Eye (tissue), 1 donor: ENCODE measurements at places on chromosomes 11 and 22.

DNA sequence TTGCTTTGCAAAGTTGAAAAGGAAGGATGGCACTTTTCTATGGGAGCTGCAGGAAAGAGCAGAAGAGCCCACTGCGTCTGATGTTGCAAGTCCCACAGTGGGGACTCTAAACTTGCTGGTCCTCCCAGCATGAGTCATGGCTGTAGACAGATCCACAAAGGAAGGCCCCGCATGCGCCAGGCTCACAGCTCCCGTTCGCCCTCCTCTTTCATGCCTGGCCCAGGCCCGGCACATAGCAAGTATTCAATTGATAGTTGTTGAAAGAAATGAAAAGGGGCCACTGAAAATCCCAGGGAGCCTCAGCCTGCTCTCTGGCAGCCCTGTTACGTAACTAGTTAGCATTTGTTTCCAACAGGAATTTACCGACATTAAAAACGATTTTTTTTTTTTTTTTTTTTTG, 18.9 kb downstream of the AP1B1 start:
- peak; percentile 59 for DNase-seq

GRCh38 chr11:134689886-134690285, 277.8 kb upstream of the B3GAT1 start:
- DNase-seq, result no peak

GRCh38 chr22:42641801-42642413, 1.5 kb upstream of the ATP5MGL start:
- no peak for DNase-seq

- DNase-seq, result no peak
Observed at GRCh38 chr11:115792903-115793302, 288.7 kb upstream of the CADM1 start.

GRCh38 chr22:42719133-42719532, 1.5 kb downstream of the A4GALT start:
- DNase-seq, result no peak

DNA sequence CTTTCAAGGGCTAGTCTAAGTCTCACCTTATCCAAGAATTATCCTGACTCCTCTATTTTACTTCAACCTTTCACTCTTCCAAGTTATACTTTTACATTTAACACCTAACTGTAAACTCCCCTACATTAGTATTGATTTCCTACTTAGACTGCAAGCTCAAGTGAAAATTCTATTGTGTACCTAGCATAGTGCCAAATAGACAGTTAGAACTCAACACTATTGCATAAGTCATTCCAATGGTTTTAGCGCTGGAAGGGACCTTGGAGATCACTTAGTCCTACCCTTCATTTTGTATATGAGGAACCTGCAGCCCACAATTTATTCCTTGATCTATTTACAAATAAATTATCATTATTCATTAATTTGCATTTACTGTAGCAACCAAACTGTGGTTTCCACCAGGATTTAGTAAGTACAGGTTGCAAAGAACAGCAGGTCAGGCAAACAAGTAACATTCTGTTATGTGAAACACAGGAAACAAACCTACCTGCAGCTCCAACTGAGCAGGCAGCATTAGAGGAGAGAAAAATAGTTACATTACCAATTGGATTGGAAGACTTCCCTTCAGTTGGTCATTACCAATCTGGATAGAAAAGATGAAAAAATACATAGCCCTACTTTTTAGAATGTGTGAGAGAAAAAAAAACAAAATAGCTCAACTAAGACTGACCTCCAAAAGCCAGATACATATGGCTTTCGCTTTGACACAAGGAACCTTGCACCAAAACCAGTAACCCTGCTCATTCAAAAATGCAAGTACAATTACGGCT, 33.7 kb upstream of the NFRKB start:
- no peak for DNase-seq

- DNase-seq, result no peak
Observed at GRCh38 chr11:36090356-36091109, 146.7 kb downstream of the LDLRAD3 start.

- no peak for DNase-seq
Observed at GRCh38 chr11:119704849-119705248, 24.2 kb downstream of the NECTIN1 start.

GRCh38 chr22:38826386-38826785, 17.4 kb downstream of the NPTXR start:
- no peak for DNase-seq

DNA sequence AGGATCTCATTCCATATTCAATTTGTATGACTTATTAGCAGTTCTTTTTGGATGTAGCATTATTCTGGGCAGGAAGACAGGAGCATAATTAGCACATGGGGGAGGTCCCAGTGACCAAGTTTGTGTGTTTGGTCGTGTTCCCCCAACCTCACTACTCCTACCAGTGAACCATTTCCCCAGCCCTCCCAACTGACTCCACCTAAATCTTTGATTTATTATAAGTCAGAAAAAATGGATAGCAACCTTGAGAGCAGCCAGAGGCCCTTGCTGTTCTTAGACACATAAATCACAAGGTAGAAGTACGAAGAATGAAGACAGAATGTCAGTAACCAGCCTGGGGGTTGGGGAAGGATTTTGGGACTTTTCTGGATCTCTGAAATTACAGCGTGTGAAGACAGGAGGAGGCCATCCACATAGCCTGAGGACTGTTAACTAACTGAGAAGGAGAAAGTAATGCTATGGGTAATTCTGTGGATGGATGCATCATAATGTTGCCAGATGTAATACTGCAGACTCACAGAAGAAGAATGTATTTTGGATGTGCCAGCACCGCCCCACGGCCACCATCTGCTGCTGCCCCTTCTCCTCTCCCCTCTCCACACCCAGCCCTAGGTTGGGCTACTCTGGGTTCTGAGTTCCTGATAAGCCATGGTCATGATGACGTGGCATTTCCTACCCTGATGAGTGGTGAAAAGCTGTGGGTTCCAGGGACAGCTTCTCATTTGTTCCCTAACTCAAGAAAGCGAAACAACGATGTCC, 124.3 kb upstream of the TTC12 start:
- DNase-seq, result no peak

DNA sequence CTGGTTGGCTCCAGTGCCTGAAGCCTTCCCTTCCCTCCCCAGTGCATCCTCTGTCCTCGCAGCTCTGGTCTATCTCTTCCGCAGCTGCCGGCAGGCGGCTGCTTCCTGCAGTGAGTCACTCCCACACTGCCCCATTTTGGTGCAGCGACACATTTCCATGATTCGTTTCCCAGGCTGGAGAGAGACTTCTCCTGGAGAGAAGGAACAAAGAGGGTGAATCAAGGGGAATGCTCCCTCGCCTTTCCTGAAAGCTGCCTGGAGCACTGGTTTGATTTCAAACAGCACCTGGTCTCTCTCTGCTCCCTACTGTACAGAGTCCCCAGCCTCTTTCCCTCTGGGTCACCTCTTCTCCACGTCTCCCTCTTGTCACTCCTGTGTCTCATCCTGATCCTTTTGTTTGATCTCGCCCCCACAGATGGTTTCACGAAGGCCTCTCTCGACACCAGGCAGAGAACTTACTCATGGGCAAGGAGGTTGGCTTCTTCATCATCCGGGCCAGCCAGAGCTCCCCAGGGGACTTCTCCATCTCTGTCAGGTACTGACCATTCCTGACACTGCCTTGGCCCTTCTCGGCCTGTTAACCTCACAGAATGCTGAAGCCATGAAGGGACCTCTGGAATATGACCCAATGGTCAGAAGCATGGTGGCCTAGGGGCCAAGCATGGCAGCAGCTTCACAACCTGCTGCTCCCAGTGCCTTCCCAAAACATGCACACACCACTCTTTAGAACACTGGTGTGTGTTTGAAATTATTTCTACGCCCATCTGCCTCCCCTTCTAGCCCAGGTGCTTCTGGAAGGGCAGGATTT, at the start of gene TMA7B:
TSS of gene TMA7B (plus strand) at position 758 of the 808 bp plus-strand sequence. CDS start 3,978 bp downstream, outside the sequence.
- peak; percentile 52 for DNase-seq

DNA sequence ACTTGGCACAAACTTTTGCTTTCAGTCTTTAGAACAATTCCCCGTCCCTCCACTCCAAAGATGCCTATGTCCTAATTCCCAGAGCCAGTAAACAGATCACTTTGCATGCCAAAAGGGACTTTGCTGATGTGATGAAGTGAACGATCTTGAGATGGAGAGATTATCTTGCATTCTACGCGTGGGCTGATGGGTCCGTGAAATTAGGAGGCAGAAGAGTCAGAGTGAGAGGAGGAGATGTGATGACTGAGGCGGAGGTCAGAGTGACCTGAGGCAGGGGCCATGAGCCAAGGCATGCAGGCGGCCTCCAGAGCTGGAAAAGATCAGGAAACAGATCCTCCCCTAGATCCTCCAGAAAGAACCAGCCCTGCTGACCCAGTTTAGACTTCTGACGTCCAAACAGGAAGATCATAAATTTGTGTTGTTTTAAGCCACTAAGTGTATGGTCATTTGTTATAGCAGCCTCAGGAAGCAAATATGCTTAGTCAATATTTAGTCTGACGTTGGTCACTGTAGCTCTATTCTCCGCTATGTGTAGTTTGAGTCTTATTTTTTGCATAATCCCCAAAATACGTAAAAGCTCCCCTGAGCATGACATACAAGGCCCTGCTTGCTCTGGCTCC, 76.0 kb upstream of the TIMP3 start:
- no peak for DNase-seq

- no peak for DNase-seq
Observed at GRCh38 chr11:87423161-87423560, 385.4 kb downstream of the TMEM135 start.

DNA sequence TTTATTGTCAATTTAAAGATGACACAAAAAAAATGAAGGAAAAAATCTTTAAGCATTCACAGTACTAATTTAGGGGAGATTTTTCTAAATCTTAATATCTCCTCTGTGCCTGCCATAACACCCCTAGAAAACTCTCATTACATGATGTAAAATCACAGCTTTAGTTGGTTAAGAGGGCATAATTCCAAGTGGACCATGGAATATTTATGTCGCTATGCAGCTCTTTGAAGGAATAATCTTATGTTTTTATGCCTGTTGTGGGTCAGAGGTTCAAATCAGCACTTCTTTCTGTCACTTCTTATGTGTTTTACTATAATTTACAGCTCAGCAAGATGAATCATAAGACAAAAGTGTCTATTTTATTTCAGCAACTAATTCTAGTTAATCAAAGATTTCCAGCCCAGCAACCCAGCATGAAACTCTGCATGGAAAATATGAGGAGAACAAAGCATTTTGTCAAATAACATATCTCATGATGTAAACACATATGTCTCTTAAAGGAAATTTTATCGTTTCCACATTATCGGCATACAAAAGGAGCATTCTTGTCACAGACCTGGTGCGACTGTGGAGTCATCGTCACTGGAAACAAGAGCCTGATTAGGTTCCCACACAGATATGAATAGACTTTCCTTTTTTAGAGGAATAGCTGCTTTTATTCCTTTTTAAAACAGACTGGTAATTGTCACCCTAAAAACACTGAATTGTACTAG, 274.8 kb downstream of the SOX6 start:
- DNase-seq, result peak; percentile 27

GRCh38 chr11:12077535-12078280, 32.7 kb upstream of the MICAL2 start:
- no peak for DNase-seq

DNA sequence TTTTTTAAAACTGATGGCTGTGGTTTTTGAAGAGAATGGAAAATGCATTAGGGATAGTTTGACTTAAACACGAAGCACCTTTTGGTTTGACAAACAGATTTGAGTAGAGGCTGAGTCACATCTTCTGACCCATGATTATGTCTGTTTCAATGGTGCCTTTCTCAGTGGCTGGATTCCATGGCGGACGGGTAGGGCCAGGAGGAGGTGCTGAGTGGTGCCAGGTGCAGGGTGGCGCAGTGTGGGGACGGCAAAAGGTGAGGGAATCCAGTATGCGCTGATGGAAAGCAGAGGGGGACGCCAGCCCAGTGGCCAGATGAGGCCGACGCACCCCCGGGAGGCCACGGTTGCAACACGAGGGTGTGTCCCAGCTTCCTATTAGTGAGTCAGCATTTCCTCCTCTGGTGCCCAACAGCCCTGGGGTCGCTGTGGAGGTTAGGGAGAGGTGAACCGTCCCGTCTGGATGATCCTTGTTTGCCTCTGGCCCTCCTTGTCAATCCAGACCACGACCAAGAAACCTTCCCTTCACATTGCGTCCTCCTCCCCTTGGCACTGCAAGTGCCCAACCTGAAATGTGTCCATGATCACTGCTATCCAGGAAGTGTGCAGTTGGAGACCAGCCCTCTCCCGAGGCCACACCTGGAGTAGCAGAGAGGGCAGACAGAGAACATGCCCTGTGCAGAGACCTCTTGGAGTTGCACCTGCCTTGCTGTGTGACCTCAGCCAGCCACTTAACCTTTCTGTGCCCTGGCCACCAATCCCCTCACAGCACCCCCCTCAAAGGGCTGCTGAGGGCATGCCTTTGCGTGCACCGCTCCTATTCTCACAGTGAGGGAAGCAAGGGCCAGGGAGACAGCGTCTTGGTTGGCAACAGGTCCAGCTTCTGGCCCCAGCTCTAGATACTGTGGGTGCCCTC, 32.5 kb upstream of the ATXN10 start:
- no peak for DNase-seq

GRCh38 chr11:119388103-119388502, 6.6 kb upstream of the USP2 start:
- no peak for DNase-seq

DNA sequence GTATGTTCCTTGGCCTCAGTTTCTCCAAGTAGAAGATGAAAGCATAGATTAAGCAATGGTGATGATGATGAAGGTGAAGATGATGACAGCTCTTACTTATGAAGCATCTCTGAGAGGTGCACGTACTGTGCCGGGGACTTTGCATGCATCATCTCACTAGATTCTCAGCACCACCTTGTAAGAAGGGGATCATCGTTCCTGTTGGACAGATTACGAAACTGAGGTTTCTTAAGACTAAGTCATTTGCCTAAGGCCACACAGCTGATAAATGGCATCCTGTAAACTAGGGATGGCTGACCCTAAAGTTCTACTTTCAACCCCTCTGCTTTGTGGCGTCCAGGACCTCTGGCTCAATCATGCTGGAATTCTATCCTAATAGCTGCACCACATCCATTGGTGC, 8.7 kb downstream of the MS4A15 start:
- DNase-seq, result no peak

DNA sequence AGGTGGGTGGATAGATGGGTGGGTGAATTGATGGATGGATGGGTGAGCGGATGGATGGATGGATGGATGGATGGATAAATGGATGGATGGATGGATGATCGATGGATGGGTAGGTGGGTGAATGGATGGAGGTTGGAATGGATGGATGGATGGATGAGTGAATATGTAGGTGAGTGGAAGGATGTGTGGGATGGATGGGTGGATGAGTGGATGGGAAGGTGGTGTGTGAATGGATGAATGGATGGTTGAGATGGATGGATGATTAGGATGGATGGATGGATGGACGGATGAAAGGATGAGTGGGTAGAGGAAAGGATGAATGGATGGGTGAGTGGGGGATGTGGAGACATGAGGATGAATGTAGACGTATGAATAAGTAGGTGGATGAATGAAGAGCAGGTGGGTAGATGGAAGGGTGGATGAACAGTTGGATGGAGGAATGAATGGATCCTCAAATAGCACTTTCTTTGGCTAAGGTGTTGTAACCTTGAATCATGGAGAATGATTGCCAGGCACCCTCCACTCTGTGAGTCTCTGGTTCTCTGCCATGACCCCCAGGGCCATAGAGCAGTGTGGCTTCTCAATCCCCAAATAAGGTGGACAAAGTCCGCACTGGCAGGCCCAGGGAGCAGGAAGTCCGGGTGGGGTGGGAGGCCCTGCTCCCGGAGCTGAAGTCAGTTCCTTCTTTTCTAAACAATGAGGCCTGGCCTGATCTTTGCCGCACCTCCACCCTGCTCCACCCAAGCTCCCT, 36.9 kb downstream of the IGF2 start:
- no peak for DNase-seq

- no peak for DNase-seq
Observed at GRCh38 chr11:116542406-116542805, 230.4 kb downstream of the BUD13 start.
